Thoracic aorta (tissue), 2 donors: ENCODE measurements at places on chromosomes 6 and 20.

DNA sequence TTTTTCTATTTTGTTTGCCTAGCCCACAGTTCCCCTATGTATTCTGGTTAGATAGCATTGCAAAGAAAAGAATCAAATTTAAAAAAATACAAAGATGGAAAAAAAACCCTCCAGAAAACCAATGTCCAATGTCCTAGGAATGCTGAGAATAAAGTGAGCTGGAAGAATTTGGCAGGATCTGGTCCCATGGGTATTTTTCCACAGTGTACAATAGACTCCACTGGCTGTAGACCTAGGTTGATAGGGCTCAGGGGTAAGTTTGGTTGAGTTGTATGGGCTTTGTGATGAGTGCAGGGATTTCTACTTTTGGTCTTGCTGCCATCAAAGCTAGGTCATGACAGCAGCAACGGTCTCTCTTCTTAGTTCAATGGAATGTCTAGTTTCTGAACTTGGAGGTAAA is 41.5 kb downstream of the SLC22A2 start:
- H3K4me1 ChIP-seq, result peaks cover 8% of the 10 kb centered on the region
- H3K36me3 ChIP-seq, result no peaks in the 10 kb centered on the region
- H3K4me3 ChIP-seq, result no peak overlapping the region
- no peaks in the 10 kb centered on the region for H3K27me3 ChIP-seq
- peak overlapping the region; percentile 58 for H3K27ac ChIP-seq
- DNase-seq, result no peak

GRCh38 chr20:371755-372542 is 8.6 kb upstream of the TRIB3 start:
- no peak overlapping the region for H3K27ac ChIP-seq
- DNase-seq, result no peak
- no peaks in the 10 kb centered on the region for H3K36me3 ChIP-seq
- H3K4me3 ChIP-seq, result no peak overlapping the region
- H3K4me1 ChIP-seq, result no peaks in the 10 kb centered on the region

DNA sequence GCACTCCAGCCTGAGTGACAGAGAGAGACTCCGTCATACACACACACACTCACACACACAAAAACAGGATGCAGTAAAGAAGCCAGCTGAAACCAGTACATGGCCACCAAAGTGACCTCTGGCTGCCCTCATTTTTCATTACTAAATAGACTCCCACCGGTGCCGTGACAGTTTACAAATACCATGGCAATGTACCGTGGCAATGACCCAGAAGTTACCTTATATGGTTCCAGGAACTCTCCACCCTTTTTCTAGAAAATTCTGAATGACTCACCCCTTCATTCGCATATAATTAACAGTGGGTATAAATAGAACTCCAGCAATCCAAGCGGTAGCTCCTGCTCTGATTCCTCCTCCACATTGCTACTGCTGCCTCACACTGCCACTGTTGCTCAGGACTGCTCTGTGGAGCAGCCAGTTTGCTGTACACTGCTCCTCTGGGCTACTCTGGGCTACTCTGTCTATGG is 57.7 kb downstream of the SNX5 start:
- DNase-seq, result no peak
- no peak overlapping the region for H3K27ac ChIP-seq
- H3K4me3 ChIP-seq, result no peak overlapping the region
- H3K36me3 ChIP-seq, result no peaks in the 10 kb centered on the region
- H3K4me1 ChIP-seq, result peaks cover 12% of the 10 kb centered on the region

DNA sequence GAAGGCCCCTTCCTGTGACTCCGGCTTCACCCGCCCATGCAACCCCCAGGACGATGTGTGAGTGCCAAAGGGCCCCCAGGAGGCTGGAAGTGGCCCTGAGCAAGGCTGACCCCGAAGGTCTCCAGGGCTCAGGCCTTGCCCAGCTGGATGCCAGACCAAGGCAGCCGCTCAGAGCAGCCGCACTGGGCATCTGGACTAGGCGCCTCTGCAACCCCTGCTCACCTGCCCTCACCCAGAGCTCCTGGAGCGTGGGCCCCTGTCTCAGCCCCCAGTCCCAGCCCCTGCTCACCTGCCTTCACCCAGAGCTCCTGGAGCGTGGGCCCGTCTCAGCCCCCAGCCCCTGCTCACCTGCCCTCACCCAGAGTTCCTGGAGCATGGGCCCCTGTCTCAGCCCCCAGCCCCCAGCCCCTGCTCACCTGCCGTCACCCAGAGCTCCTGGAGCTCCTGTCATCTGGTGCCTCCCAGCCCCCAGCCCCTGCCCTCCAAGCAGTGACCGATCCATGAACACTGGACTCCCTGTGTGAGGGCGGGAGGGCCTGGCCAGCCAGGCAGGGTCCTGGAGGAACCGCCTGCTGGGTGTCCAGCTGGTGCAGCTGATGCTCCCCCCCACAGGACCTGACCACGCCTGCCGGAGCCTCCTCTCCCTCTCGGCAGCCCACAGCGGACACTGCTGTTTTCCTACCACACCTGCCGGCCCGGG is 1.1 kb downstream of the SRMS start:
- no peak overlapping the region for H3K27ac ChIP-seq
- no peaks in the 10 kb centered on the region for H3K36me3 ChIP-seq
- H3K4me3 ChIP-seq, result no peak overlapping the region
- no peaks in the 10 kb centered on the region for H3K4me1 ChIP-seq
- DNase-seq, result no peak

- peaks cover 27% of the 10 kb centered on the region for H3K4me1 ChIP-seq
- H3K4me3 ChIP-seq, result peak overlapping the region; percentile 89
- DNase-seq, result no peak
- H3K36me3 ChIP-seq, result no peaks in the 10 kb centered on the region
- peak overlapping the region; percentile 99 for H3K27ac ChIP-seq
Observed at GRCh38 chr6:159726255-159726917, 920 bp upstream of the WTAP start.

GRCh38 chr20:62860924-62861691 is 514 bp downstream of the TCFL5 start:
- H3K27me3 ChIP-seq, result no peaks in the 10 kb centered on the region
- DNase-seq, result no peak
- no peaks in the 10 kb centered on the region for H3K36me3 ChIP-seq
- no peak overlapping the region for H3K27ac ChIP-seq
- H3K4me1 ChIP-seq, result peaks cover 10% of the 10 kb centered on the region

- no peak overlapping the region for H3K27ac ChIP-seq
- no peaks in the 10 kb centered on the region for H3K27me3 ChIP-seq
- no peaks in the 10 kb centered on the region for H3K4me1 ChIP-seq
Observed at GRCh38 chr20:20993372-20993771, 112.8 kb downstream of the LINC00237 start.

DNA sequence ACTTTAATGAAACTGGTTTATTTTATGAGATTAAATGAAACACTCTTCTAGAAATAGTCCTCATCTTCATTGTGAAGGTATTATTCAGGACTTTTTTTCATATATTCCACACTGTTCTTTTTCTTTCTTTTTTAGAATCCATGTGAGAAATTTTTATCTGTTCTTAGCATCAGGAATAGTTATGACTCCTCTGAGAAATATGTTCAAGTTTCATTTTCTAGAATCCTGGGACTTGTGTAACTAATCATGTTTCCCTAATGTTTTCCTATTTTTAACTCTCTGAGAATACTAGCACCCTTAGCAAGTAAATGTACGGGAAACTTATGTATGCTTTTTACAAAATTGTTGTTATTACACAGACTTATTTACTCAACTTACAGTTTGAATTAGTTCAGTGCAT is 407.8 kb downstream of the CBLN4 start:
- H3K27me3 ChIP-seq, result no peaks in the 10 kb centered on the region
- H3K36me3 ChIP-seq, result no peaks in the 10 kb centered on the region
- H3K4me3 ChIP-seq, result no peak overlapping the region

- H3K27ac ChIP-seq, result no peak overlapping the region
- no peaks in the 10 kb centered on the region for H3K4me1 ChIP-seq
- no peaks in the 10 kb centered on the region for H3K36me3 ChIP-seq
- no peak overlapping the region for H3K4me3 ChIP-seq
- DNase-seq, result no peak
- H3K27me3 ChIP-seq, result no peaks in the 10 kb centered on the region
Observed at GRCh38 chr6:130307752-130308361, 58.0 kb upstream of the TMEM200A start.
